ENCODE measurements at places on chromosomes 5 and 9. TPM values are rescaled to one million over a fixed set of nuclear protein-coding genes. Genes with fewer than 3 reads are reported as not detected.

- H3K36me3 ChIP-seq, result peaks cover 8% of the 10 kb centered on the region
- no peak overlapping the region for H3K4me3 ChIP-seq
- peaks cover 58% of the 10 kb centered on the region for H3K27me3 ChIP-seq
These were observed 54.3 kb downstream of the PSD2 start for GRCh38 chr5:139849942-139850341.

DNA sequence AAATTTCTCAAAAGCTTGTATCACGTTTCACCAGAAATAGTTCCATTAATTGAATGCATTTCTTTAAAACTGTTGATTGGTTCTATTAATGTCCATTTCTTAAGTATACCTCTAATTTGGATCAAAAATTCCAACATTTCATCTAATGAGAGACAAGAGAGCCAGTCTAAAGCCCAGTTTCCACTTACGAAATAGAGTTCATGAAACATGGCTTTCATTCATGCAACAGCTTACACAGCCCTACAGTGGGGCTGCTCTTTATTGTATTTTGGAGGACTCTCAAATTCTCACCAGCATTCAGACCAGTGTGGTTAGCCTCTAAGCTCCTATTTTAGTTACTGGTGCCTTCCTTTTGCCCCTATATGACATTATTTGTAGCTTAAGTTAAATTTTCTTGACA is 566.9 kb upstream of the RGMB start:
- H3K27ac ChIP-seq, result no peak overlapping the region
- peaks cover 9% of the 10 kb centered on the region for H3K4me1 ChIP-seq
- H3K4me3 ChIP-seq, result no peak overlapping the region
- no peaks in the 10 kb centered on the region for H3K27me3 ChIP-seq

DNA sequence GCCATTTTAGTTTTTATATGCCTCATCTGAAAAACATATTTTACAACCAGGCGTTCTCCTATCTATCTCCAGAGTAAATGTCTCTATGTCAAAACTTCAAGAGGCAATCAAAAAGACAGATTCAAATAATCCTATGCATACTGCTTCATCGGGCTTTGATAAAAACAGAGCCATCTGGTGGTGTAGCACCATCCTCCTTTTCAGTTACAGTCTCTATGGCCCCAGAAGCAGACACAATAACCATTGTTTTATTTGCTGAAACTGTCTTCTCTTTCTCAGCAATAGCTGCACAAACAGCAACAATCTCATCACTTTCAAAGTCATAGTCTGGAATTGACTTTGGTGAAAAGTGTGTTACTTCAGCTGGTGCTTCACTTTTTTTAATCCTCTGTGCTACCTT is 36.3 kb downstream of the PTGER4 start:
- H3K4me3 ChIP-seq, result no peak overlapping the region
- H3K4me1 ChIP-seq, result no peaks in the 10 kb centered on the region
- no peaks in the 10 kb centered on the region for H3K27me3 ChIP-seq
- H3K36me3 ChIP-seq, result no peaks in the 10 kb centered on the region

DNA sequence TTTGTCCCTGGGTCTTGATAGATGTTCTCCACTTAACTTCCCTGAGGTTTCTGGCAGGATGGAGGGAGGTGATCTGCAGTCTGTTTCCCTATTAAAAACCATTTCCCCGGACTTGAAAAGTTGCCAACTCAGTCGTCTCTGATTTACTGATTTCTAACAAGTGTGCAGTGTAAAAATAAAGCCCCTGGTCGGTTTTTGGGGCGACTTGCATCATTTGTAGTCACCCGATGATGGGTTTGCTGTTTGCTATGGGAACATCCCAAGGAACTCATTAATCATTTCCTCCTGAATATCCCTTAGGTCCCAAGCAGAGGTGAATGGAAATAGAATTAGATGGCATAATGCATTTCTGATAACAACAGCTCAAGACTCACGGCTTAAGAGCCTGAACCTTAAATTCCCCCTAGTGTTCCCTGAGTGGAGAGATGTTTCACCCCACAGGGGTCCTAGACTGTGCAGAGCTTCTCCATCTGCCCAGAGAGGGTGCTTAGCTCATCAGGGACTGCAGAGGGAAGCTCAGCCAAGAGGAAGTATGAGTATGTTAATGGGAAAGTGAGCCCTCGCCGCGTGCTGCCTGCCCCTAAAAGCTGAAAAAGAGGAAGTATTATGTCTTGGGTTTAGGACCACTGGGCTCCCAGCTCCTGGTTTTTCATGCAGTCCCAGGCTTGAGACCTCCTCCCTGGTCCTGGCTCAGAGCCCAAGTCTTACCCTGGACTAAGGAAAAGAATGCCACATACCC is 115.1 kb upstream of the DAP start:
- H3K4me3 ChIP-seq, result no peak overlapping the region
- peaks cover 96% of the 10 kb centered on the region for H3K27me3 ChIP-seq
- DNase-seq, result no peak
- no peak overlapping the region for H3K27ac ChIP-seq
- H3K36me3 ChIP-seq, result no peaks in the 10 kb centered on the region

DNA sequence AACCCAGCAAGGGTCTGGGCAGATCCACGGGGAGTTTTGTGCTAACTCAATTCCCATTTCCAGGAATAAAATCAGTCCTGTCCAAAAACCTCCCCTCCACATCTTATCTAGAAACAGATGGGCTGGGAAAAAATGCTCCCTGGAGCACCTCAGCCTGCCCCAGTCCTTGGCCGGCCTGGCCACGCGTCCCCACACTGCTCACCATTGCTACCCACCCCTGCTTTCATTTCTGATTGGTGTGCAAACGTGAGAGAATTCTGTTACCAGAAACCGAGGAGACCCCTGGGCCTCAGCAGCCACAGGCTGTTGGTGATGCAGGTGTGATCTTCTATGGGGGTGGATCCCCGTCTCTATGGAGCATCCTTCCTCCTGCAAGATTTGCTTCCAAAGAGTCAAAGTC is 38.0 kb upstream of the OLFM1 start:
- no peak overlapping the region for H3K27ac ChIP-seq
- DNase-seq, result no peak
- no peaks in the 10 kb centered on the region for H3K36me3 ChIP-seq
- no peaks in the 10 kb centered on the region for H3K4me1 ChIP-seq
- H3K4me3 ChIP-seq, result no peak overlapping the region
- no peaks in the 10 kb centered on the region for H3K27me3 ChIP-seq

- no peaks in the 10 kb centered on the region for H3K36me3 ChIP-seq
- H3K4me3 ChIP-seq, result no peak overlapping the region
- H3K4me1 ChIP-seq, result peaks cover 16% of the 10 kb centered on the region
These were observed 107.4 kb downstream of the SCAMP1 start for GRCh38 chr5:78467752-78468357.

DNA sequence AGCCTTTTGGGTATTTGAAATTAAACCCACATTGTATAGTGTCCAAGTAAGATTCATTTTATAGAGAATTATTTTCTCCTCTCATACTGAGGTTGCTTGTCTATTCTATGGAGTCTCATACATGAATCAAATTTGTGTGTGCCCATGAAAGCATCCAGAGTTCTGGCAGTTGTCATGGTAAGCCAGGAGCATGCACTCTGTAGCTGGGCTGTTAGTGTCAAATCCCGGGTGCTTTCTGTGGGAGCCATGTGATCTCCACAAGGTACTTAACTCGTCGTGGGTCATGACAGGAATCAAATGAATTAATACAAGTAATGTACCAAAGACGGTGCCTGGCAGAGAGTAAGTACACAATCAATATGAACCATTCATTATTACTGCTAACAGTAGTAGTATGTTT is 58.7 kb downstream of the FBXL7 start:
- H3K27ac ChIP-seq, result no peak overlapping the region
- no peaks in the 10 kb centered on the region for H3K27me3 ChIP-seq
- DNase-seq, result no peak
- H3K4me1 ChIP-seq, result no peaks in the 10 kb centered on the region
- H3K36me3 ChIP-seq, result no peaks in the 10 kb centered on the region

DNA sequence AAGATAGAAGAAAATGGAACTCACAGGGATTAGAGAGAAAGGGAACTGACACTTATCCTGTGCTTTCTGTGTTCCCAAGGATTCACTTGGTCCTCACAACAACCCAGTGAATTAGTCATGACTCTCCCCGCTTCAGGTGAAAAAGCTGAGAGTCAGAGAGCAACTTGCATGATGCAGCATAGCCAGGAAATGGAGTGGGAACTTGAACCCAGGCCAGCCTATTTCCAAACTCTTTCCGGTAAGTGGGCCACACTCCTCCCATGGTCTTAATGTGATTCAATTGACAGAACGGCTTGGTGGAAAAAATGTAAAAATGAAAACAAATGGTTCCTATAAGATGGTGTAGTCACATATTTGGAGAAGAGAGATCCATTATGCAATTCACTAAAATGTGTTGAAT is 45.9 kb upstream of the CEMIP2 start:
- peaks cover 17% of the 10 kb centered on the region for H3K4me1 ChIP-seq
- DNase-seq, result no peak
- H3K36me3 ChIP-seq, result no peaks in the 10 kb centered on the region
- no peaks in the 10 kb centered on the region for H3K27me3 ChIP-seq

DNA sequence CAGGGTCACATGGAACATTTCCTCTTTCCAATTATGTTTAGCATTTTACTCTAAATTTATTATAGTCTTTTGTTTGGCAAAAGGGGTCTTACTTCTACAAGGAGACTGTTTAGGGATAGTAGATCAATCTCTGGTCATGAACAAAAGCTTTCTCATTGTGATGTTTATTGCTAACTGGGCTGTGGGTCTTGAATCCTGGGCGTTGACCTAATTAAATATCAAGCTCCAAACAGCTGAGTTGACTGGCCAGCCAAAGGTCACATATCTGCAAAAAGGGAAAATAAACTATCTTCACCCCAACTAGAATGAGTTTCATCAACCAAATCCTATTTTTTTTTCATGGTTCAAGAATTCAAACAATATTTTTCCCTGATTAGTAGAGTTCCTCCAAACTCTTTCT is 245.4 kb upstream of the TUT7 start:
- H3K27ac ChIP-seq, result no peak overlapping the region
- no peak for DNase-seq
- H3K4me3 ChIP-seq, result no peak overlapping the region
- no peaks in the 10 kb centered on the region for H3K4me1 ChIP-seq
- H3K27me3 ChIP-seq, result peaks cover 26% of the 10 kb centered on the region

- no peak overlapping the region for H3K27ac ChIP-seq
- peak; percentile 18 for DNase-seq
- H3K27me3 ChIP-seq, result no peaks in the 10 kb centered on the region
- H3K36me3 ChIP-seq, result peaks cover 50% of the 10 kb centered on the region
- H3K4me1 ChIP-seq, result peaks cover under 1% of the 10 kb centered on the region
These were observed 24.3 kb upstream of the POMT1 start for GRCh38 chr9:131478421-131478868.

GRCh38 chr5:125372694-125373631 is 626.5 kb upstream of the ZNF608 start:
- no peaks in the 10 kb centered on the region for H3K27me3 ChIP-seq
- DNase-seq, result no peak
- H3K4me1 ChIP-seq, result no peaks in the 10 kb centered on the region

- H3K27me3 ChIP-seq, result no peaks in the 10 kb centered on the region
- no peak for DNase-seq
- peaks cover 11% of the 10 kb centered on the region for H3K36me3 ChIP-seq
- peaks cover 26% of the 10 kb centered on the region for H3K4me1 ChIP-seq
These were observed 88.3 kb downstream of the PIK3R1 start for GRCh38 chr5:68303754-68304420.

GRCh38 chr5:138440159-138441073 is 1.6 kb downstream of the REEP2 start:
- H3K27ac ChIP-seq, result no peak overlapping the region
- no peak for DNase-seq
- peaks cover 7% of the 10 kb centered on the region for H3K4me1 ChIP-seq

The PAIP1 gene
- total RNA-seq, result 88.8 TPM

The CATSPER3 gene
- 1.4 TPM for total RNA-seq

The SLC27A6 gene
- total RNA-seq, result not detected

The MED10 gene
- 39.9 TPM for total RNA-seq

All from Calu3 (cell line).